ENCODE measurements at places on chromosomes 16 and 17. TPM values are rescaled to one million over a fixed set of nuclear protein-coding genes. Genes with fewer than 3 reads are reported as not detected.

DNA sequence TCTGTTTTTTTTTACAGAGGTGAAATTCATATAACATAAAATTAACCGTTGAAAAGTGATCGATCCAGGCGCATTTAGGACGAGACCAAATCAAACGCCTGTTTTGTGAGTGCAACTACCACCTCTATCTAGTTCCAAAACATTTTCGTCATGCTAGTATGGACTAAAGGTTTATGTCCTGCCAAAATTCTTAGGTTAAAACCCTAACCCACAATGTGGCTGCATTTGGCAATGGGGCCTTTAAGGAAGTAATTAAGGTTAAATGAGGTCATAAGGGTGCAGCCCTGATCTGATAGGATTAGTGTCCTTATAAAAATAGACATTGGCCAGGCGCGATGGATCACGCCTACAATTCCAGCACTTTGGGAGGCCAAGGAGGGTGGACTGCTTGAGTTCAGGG lies 32.8 kb upstream of the RCVRN start:
- H3K4me1 ChIP-seq, result no peaks in the 10 kb centered on the region
- no peaks in the 10 kb centered on the region for H3K36me3 ChIP-seq
- H3K27me3 ChIP-seq, result no peaks in the 10 kb centered on the region
- no peak for DNase-seq

GRCh38 chr17:81518785-81519283 lies 6.2 kb upstream of the ACTG1 start:
- H3K36me3 ChIP-seq, result no peaks in the 10 kb centered on the region
- no peak overlapping the region for H3K4me3 ChIP-seq
- no peak overlapping the region for H3K27ac ChIP-seq
- peaks cover 18% of the 10 kb centered on the region for H3K4me1 ChIP-seq

GRCh38 chr17:45662432-45662831 lies 121.7 kb upstream of the CRHR1 start:
- no peaks in the 10 kb centered on the region for H3K36me3 ChIP-seq
- no peak for DNase-seq
- no peak overlapping the region for H3K4me3 ChIP-seq
- no peak overlapping the region for H3K27ac ChIP-seq
- no peaks in the 10 kb centered on the region for H3K4me1 ChIP-seq

The ZP2 gene
- total RNA-seq, result not detected

The RUNDC3A gene
- 0.17 TPM for total RNA-seq

Data from activated naive CD4-positive, alpha-beta T cell treated with anti-CD3 and anti-CD28 coated beads for 36 hours (primary cell).